ENCODE measurements at places on chromosomes 16 and 17.

DNA sequence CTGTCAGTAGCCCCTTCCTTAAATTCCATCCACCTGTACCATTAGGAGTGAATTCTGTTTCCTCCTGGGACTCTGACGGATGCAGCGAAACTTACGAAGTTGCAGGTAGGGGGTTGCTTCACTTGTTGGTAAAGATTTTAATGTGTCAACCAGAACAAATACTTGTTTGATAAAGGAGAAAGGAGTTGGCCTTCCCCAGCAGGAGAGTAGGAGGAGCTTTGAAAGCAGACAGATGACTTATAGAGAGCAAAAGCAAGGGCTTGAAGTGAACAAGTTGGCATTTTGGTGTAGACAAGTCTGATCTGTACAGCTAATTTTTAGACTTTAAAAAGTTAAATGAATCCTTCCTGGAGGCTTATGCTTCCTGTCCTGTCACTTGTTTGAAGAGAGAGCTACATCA, 38.1 kb upstream of the PMFBP1 start:
- no peak for DNase-seq

DNA sequence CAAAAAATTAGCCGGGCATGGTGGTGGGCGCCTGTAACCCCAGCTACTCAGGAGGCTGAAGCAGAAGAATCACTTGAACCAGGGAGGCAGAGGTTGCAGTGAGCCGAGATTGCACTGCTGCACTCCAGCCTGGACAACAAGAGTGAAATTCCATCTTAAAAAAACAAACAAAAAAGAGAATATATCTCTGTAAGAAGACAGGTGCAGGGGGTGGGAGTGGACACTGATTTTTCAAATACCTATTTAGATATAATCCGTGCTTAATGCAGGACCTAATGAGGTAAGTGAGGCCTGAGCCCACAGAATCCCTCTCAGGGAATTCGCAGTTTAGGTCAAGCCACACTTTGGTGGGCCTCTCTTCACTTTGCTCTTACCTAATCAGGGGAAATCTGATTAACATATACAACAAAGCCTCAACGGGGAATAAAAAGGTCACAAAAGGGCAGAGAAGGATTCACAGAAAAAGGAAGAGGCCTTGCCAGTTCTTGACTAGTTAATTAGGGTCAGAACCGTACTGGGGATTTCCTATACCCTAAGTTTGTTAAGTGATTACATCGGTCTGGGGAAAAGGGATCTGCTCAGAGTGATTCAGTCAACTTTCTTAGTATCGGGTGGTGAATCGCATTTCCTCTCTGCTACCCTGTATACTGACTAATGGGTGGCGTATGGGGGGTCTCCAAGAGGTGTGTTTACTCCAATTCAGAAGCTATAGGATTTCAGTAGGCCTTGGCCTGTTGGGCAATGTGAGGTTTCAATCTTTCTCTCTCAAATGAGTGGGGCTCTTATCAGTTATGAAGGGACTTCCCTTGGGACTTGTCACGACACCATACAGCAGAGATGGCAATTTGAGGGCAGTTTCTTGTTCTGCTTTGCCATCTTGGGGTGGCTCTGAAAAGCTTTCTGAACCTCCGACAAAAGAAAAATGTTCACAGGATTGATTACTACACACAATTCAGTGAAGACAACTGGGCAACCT, 1.9 kb upstream of the NFAT5 start:
- peak; percentile 49 for DNase-seq

DNA sequence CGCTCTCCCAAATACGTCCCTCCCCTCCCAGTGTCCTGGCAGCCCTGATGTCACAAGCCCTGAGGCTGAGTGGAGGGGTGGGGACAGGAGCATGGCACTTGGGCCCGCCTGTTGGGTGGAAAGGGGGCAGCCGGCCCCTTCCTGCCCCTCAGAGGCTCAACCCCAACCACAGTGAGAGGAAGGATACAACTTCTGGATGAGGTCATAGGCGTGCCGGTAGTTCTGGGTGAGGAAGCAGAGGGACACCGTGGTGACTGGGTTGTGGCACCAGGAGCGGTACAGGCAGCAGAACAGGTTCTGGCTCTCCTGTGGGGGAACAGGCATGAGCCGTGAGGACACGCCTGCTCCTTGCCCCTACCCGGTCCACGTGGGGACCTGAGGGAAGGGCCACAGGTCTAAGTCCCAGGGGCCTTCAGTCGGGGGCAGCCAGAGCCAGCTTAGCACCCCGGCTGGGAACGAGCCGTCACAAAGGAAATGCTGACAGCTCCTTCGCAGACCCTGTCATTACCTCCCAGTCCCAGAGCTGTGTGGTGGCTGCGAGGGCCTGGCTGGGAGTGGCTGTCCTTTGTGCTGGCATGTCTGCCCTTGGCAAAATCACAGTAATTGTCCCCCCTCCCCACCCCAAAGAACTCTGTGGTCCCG, 11.2 kb upstream of the MTSS2 start:
- DNase-seq = peak; percentile 71

- peak; percentile 89 for DNase-seq
Observed at GRCh38 chr17:77375917-77376651, 235.3 kb downstream of the SEC14L1 start.

- no peak for DNase-seq
Observed at GRCh38 chr17:63498626-63499195, 21.9 kb downstream of the ACE start.

GRCh38 chr17:78239489-78239931, 8.1 kb downstream of the TMEM235 start:
- DNase-seq = no peak

DNA sequence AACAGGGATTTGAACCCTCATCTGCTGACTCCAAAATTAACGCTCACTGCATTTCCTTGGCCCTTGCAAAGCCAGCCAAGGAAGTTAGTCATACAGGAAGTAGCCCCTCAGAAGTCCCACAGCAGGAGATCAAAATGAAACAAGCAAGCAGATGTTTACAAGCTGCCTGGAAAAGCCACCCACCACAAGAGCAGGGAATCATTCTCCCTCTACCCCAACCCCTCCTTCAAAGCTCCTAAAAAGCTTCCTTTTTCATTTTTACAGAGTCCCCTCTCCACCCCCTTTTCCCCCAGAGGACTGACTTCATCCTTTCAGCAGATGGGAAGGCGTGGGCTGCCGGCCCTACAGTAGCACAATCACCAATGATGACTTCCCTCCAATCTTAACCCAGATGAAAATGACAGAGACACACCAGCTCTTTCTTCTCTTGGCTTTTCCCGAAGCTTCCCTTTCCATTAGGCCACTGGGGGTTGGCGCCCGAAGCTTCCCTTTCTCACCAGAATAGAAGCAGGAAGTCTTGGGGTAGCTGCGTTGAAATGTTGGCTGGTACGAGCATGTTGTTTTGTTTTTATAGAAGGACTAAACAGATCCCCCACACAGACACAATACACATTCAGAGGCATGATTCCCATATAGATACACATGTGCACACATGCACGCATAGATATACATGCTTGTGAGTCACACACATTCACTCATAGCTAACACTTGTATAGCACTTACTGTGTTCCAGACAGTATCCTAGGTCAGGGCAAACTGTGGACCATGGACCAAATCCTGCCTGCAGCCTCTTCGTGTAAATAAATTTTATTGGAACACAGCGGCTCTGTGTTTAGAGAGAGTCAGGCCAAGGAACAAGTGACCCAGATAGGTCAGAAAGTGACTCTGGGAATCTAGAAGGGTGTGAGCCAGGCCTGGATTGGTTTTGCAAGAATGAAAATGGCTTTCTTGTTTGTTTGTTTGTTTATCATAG, 17.4 kb downstream of the ITPRIPL2 start:
- no peak for DNase-seq

DNA sequence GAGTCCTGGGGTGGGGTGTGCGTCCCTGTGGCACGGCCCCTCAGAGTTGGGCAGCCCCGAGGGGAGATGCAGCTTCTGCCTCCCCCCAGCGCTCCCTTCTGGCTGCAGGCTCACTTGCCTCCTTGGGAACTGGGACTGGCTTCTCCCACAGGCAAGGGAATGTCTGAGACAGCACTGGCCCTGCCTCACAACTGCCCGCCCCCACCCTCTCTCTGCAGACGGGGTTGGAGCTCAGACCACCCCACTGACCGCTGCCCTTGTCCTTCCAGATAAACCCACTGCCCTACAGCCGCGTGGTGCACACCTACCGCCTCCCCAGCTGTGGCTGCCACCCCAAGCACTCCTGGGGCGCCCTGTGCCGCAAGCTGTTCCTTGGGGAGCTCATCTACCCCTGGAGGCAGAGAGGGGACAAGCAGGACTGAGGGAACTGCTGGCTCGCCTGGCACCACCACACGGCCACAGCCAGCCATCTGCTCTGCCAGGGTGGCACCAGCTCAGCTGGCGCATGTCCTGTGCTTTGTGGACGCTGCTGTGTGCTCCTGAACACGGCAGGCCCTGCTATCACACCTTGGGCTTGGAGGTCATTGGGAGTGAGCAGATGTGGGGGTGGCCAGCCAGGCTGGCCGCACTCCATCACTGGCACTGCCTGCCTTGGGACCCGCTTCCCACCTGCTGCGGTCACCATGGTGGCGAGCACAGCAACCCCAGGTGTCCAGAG, 7.1 kb upstream of the RAB40C start:
- DNase-seq = no peak

DNA sequence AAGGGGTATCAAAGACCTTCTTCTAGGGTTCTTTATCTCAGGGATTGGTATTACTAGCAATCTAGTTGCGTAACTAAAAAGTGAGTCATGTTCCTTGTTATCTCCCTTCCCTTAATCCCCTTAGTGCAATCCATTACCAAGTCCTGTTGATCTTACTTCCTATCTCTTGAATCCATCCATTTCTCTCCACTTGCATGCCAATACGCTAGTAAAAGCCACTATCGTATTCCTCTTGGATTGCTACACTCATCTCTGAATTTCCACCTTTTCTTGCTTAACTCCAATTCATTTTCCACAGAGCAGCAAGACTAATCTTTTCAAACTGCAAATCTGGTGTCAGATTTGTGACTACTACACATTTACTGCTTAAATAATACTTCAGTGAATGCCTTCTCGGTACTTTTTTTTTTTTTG, 1.8 kb upstream of the ADAT1 start:
- DNase-seq = no peak

DNA sequence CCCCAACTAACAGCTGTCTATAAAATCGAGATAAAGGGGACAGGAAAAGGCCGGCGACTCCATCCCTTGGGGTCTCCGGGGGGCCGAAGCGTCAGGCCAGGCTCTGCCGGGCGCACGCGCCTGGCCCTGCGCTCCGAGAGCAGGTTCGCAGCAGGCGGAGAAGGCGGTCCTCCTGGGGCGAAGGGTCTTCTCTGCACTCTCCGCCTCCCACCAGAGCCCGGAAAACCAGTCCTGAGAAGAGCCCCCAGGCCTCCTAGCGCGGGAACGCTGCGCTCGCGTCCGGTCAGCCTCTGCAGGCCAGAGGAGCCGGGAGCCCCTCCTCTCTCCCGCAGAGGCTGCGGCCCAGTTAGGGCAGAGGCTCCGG, 5.1 kb downstream of the FOXF1 start:
- DNase-seq = no peak

GRCh38 chr17:64457156-64457555, 8.2 kb downstream of the MILR1 start:
- DNase-seq = no peak

DNA sequence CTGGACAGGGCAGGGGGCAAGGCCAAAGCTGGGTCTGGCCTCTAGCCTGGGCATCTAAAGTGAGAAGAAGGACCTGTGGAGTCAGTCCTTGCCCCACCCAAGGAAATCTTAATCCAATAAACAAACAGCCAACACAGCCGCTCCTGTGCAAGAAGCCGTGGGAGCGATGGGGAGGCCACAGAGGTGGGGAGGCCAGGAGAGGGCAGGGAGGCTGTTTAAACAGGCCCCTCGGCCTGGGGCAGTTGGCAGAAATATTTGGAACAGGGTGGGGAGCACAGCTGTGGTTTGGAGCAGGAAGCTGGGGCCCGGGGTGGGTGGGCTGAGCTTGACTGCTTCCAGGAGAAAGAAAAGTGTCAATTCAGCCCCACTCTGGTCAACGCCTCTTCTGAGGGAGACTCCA, 5.3 kb downstream of the ZNF385C start:
- no peak for DNase-seq

DNA sequence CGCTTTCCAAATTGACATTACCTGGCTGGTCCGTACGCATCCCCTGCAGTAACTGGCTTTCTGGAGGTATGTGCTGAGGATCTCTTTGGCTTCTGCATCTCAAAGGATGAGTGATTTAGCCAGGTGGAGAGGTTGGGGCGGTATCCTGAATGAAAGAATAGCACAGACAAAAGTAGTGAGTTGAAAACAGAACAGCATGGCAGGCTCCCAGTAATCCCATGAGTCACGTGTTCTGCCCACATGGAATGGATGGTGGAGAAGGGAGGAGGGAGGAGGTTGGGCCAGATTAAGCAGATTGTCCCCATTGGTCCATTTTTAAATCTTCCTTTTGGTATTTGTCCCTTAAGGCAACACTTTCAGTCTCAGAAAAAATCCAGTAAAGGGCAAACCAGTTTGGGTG, 176.0 kb downstream of the WWOX start:
- DNase-seq = no peak

- no peak for DNase-seq
Observed at GRCh38 chr16:175011-175949, 1.2 kb upstream of the HBA1 start.

DNA sequence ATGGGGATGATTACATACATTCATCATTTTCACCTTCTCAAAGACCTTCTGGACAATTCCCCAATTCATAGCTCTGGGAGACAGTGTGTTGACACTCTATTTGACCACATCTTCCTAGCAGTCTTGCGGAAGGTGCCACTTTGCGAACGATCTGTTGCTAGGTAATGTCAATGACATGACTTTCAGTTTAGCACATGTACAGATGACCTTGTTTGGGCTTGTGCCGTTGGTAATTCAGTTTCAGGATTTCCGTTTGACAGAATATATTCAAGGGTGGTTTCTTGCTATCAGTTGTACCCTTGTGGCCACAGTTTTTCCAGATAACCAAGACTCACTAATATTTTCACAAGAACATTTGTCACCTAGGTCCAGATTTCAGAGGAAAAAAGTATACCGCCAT, 478.2 kb downstream of the WWOX start:
- DNase-seq = no peak

DNA sequence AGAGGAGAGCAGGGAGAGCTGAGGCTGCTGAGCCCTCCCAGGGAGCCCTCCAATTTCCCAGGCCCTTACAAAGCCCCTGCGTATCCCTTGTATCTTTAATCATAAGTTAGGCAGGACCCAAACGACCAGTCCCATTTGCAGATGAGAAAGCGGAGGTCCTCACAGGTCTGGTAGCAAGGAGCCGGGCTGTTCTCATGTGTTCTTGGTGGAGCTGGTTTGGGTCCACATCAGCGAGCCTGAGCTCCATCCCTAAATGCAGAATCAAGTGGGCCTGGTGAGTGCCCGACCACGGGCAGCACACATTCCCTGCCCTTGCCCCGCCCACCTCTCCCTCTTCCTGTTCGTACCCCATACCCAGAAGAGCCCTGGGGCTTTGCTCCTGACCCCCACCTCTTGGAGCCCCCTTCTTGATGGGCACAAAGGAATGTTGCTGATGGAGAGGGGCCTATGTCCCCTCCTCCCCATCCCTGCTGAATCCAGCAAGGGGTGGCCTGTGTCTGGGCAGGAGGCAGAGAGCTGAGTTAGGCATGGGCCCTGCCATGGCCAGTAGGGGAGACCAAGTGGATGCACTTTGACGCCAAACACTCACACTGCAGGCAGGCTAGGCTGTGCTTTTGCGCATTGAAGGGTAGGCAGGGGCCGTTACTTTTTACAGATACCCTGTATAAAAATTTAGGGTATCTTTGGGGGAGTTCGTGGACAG, 18.3 kb upstream of the ADCY7 start:
- DNase-seq = no peak
